NCI-H1930 (cell line): ENCODE measurements at places on chromosomes 6 and 20.

- DNase-seq: no peak
Measured at GRCh38 chr6:166578536-166579236, 7.8 kb downstream of the RAMACL start.

- DNase-seq: no peak
Measured at GRCh38 chr20:62819494-62820174, 2.8 kb downstream of the COL9A3 start.

- DNase-seq: no peak
Measured at GRCh38 chr6:105991561-105992314, 94.4 kb upstream of the PRDM1 start.

DNA sequence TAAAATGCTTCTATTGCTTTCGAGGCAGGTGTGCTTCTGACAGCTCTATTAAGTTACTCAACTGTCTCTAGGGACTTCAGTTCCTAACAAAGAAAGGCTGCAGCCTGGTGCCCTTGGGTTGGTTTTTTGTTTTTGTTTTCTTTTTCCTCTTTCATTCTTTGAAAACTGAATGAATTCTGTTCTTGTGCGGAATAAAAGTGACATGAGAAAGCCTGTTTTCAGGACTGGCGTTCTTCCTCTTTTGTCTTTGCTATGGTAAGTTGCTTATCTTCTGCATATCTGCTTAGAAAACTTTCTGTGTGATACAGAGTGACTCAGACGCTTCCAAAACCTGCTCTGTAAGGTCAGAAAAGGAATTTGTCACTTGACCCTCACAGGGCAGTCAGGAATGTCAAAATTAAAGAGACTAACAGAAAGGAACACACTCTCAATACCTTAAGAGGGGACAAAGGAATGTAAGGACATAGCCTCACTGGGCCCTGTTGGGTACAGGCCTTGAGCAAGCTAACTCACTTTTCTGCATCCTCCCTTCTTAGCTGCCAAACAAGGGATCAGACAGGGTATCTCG lies 56.2 kb upstream of the NHSL1 start:
- no peak for DNase-seq

GRCh38 chr6:7418238-7418905 lies 28.8 kb downstream of the RIOK1 start:
- DNase-seq: no peak

GRCh38 chr6:36938536-36938935 lies 16.0 kb upstream of the PI16 start:
- no peak for DNase-seq

DNA sequence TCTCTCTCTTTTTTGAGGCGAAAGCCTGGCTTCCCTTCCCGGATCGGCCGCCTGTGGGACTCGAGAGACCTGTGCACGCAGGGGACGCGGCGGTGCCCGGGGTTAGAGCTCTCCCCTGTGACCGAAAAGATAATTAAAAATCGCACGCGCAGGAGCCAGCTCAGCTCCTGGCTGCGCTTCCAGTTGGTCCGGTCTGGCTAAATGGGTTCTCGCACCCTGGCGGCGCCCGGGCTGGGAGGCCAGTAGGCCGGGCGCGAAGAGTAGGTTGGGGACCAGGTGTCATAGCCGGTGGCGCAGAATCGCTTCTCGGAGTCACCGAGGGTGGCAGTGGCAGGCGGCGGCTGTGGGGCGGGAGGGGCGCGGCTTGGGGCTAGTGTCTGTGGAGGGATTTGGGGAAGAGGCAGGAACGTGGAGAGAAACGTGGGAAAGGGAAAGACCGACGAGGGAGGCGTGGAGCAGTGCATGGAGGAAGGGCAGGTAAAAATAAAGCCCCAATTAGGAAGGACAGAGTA lies 41.9 kb upstream of the SUPT3H start:
- peak; percentile 10 for DNase-seq

- no peak for DNase-seq
Measured at GRCh38 chr20:63538204-63539091, 1.3 kb upstream of the PTK6 start.

- no peak for DNase-seq
Measured at GRCh38 chr6:2384528-2384927, 139.1 kb upstream of the GMDS start.

- no peak for DNase-seq
Measured at GRCh38 chr6:37061157-37061804, 55.8 kb downstream of the FGD2 start.

GRCh38 chr6:62202078-62202477 lies 83.9 kb downstream of the KHDRBS2 start:
- no peak for DNase-seq

DNA sequence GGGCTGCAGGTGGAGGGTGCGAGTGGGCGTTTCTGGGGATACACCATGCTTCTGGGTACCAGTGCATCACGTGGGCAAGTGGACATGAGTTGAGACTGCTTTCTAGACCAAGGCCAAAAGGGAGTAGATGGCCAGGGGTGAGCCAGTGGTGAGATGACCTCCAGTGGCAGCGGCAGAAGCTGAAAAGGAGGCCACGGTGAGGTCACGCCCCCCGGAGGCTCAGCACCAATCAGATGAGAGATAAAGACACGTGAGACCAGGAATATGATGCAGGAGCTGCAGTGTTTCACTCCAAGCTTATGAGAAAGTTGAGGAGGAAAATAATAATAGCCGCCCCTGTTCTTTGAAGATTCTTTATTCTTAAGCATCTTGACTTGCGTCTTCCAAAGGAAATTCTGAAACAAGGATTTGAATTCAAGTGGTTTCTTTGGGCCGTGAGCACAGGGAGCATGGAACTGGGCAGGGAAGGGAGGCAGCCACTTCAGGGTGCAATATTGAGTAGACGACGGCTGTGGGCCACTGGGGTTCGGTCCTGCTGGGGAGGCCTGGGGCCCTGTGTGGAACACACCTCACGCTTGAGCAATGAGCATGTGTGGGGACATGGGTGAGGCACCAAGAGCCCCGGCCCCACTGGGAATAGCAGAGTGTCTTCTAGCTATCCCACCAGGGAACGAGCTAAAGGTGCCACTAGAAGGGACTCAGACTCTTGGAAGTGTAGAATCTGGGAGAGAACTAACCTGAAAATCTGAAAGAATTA lies 156.7 kb upstream of the LRFN2 start:
- no peak for DNase-seq

DNA sequence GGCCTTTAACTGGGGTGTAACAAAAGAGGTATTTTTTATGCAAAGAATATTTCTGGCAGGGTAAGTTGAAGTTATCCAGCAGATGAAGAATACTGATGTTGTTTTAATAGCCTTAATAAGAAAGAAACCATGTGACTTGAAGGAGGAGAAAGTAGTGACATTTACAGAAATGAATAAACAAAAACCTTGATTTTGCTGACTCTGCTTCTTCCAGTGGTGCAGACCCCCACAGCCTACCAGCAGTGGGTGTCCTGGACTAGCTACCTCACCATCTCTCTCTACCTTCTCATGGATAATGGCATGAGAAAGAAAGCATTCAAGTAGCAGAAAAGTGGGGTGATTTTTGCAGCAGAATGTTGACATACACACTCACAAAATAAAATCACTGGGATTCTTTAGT lies 162.6 kb upstream of the RNF217 start:
- DNase-seq: no peak

DNA sequence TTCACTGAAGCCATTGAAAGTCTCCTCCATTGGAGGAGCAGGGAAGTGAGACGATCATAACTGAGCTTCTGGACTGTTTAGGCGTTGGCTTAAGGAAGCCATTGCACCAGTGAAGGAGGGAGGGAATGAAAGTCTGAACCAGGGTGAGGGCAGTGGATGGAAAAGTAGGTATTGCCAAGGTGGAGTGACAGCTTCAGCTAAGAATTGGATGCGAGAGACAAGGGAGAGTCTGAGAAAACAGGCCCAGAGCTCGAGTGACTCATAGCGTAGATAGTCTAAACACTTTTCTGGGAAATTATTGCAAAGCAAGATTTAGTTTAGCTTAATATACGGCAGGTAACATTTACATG lies 4.5 kb downstream of the DSP start:
- DNase-seq: no peak

- no peak for DNase-seq
Measured at GRCh38 chr20:14331646-14332045, 5.8 kb downstream of the FLRT3 start.

GRCh38 chr6:2231438-2231837 lies 14.0 kb downstream of the GMDS start:
- DNase-seq: no peak

DNA sequence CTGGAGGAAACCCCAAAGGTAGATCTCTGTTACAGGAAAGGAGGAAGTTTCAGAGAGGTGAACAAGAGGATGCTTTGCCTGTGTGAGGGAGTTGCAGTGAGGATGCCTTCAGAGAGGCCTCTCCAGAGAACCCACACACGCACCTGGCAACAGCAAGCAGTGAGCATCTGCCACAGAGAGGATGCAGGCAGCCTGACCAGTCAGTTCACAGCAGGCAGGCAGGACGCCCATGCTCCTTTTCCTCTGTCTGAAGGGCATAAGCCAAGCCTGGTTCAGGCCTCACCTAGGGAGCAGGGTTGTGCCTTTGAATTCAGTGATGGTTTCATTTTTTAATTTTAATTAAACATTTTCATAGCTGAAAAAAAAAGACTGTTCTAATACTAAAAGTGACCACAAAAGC lies 346.0 kb upstream of the MARCKS start:
- no peak for DNase-seq

- no peak for DNase-seq
Measured at GRCh38 chr20:44222633-44223368, 12.2 kb upstream of the OSER1 start.

- DNase-seq: no peak
Measured at GRCh38 chr6:155273431-155273830, 9.6 kb downstream of the CLDN20 start.

GRCh38 chr6:108497883-108498282 lies 62.8 kb upstream of the FOXO3 start:
- DNase-seq: peak; percentile 8

DNA sequence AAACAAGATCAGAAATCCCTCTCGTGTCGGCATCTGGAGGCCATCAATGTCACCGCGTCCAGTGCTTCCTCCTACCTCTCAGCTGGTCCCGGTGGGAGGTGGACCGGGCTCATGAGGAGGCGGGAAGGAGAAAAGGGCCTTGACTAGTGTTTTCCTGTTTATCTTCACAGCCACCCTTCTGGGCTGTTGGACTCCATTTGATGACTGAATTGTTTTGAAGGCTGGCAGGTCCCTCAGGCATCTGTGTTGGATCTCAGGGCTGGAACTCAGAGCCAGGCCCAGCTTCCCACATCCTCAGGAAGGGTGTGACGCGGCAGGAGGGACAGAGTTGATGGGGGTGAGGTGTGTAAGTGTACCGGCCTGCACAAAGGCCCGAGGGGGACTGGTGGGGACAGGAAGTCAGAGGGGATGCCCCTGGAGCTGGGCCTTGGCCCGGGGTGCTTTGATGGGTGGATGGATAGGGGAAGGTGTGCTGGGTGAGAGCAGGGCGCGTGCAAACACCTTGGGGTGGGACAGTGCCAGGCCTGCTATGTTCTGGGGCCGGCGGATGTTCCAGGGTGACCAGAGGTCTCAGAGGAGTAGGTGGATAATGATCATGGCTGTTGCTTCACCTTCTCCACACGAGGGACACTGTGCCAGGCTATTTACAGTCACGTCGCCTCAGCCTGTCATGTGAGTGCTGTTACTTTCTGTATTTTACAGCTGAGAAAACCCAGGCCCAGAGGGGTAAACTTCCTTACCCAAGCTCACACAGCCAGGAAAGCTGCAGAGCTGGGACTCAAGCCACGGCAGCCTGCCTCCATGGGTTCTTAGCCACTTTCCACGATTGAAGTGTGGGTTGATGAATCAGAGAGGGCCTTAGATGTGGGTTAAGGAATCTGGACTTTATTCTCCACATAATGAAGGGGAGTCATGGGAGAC lies 17.9 kb upstream of the CHMP4B start:
- no peak for DNase-seq

DNA sequence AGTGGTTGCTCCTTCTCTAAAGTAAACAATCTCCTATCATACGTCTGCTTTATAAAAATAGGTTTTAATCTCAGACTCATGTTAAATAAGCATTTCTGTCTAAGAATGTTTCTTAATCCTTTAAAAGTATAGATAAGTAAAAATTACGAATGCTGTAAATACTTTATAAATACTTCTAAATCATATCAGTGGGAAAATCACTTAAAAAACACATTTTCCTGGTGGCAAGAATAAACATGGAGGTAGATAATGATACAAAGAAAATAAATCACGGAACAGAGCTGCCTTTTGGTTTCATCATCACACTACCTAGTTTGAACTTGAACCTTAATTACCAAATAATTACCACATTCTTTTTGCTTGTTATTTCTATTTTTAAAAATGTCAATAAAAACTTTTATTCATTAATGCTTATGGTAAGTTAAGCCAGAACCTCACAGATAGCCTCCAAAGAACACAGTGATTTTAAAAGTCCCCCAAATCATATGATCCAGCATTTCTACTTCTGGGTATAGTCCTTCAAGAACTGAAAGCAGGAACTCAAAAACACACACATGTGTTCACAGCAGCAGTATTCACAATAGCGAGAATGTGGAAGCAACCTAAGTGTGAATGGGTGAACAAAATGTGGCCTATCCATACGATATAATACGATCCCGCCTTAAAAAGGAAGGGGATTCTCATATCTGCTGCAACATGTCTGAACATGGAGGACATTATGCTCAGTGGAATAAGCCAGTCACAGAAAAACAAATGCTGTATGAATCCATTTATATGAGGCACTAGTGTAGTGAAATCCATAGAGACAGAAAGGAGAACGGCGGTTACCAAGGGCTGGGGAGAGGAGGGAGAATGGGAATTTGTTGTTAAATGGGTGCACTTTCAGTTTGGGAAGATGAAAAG lies 72.4 kb downstream of the SLC22A23 start:
- DNase-seq: no peak

DNA sequence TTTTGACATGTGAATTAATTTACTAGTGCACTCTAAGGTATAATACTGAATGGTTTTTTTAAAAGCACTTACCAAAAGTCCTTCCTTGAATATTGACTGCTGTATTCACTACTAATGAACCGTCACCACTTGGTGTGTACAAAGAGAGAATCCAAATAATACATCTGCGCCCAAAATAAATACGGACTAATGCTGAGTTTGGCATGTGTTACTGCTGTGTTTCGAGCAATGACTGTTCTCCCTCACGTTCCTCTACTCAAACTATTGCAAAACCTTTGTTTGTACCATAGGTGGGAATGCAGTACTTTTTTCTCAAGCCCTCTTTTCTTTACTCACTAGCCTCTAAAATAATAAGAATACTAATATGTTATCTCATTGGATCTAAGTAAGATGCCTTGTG lies 305.5 kb downstream of the QKI start:
- DNase-seq: no peak

DNA sequence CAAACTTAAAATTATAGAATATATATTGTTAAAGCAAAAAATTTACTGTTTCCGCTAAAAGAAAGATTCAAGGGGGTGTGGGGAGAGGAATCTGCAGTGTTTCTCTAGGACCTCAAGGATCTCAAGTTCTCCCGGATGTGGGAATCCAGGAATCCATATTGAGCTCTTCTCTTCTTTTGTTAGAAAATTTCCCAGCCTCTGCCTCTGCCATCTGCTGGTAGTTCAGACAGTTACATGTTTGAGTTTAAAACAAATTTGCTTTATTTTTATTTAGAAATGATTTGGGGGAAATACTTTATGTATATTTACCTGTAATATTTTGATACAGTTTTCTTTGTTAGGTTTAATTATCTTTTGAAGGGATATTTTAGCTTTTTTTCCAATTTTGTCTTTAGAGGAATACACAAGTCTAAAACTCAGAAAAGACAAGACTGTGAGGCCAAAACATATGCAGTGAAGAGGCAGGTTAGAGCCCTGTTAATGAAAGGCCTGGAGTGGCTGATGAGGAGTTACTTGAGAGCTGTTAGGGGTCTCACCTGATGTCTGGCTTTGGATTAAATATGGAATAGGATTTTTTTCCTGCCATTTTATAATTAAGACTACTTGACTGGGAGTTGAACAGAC lies 268.8 kb downstream of the ARID1B start:
- no peak for DNase-seq
